ENCODE measurements at places on chromosomes 7 and 10. TPM values are rescaled to one million over a fixed set of nuclear protein-coding genes. Genes with fewer than 3 reads are reported as not detected.

GRCh38 chr10:100882671-100883311 is 30.0 kb upstream of the SLF2 start:
- no peak for DNase-seq

GRCh38 chr7:95605275-95605674 is 9.0 kb upstream of the PDK4 start:
- no peak for DNase-seq

DNA sequence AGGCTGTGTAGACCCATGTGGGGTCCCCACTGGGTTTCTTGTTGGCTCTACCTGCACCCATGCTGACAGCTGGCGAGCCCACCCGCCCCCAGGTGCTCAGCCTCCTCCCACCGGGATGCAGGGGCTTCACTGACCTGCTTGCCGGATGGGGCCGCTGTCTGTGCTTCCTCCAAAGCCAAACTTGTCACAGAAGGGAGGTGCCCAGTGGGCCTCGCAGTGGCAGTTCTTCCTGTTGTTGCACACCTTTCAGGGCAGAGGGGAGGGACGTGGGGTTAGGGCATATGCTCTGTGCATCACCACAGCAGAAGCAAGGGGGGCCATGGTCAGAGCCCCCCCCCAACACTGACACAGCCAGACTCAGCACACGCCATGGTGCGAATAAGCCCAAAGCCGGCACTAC is 146.5 kb downstream of the FANK1 start:
- no peak for DNase-seq

DNA sequence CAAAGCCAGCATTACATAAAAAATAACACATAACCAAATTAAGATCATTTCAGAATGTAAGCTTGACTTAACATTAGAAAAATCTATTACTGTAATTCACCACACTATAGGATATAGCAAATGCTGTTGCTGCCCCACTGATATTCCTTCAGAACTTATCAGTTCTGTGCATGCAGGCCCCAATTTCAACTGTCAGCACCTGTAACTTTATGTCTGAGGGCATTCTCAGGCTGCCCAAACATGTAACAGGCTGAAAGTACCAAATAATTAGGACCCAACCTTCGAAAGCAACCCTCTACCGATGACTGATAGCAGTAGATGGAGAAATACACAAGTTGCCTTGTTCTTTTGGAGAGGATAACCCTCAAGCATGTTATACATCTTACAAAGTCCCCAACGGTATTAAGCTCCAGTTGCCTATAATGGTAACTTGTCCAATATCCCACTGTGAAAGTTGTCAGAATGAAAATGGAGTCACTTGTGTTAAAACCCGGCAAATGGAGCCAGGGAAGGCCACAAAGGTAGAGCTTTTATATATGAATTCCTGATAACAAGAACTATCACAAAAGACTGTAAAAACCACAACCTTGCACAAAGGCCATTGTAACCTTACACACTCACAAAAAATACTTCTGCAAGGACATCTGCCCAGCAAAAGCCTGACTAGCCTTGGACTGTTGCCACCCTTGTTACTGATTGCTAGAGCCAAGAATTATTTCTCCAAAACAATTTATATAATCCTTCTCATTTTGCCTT is 66.9 kb upstream of the ZNF746 start:
- no peak for DNase-seq

Gene STAG3
- total RNA-seq = 2.7 TPM

All from mammary epithelial cell (primary cell).